Activated CD4-positive, CD25-positive, alpha-beta regulatory T cell treated with anti-CD3 and anti-CD28 coated beads, Interleukin-2, amount 50 U/mL, for 72 hours (primary cell): ENCODE measurements at places on chromosomes 6 and 20.

GRCh38 chr20:52410182-52410647, 218.6 kb upstream of the ZFP64 start:
- DNase-seq: no peak

DNA sequence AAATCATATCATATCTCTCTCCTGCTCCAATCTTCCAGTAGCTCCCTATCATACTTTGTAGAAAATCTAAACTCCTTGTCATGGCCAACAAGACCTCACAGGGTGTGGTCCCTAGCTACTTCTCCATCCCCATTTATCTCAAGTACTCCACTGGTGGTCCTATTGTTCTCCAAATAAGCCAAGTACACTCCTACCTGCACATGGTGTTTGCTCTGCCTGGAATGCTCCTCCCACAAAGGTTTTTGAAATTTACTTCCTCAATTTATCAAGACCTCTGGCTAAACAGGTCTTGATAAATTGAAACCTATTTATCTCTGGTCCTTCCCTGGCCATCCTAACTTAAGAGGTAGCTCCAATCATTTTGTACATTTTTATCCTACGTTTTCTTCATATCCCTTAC, 12.1 kb downstream of the TMX4 start:
- no peak for DNase-seq

GRCh38 chr6:148238713-148239112, 103.9 kb upstream of the SASH1 start:
- no peak for DNase-seq

DNA sequence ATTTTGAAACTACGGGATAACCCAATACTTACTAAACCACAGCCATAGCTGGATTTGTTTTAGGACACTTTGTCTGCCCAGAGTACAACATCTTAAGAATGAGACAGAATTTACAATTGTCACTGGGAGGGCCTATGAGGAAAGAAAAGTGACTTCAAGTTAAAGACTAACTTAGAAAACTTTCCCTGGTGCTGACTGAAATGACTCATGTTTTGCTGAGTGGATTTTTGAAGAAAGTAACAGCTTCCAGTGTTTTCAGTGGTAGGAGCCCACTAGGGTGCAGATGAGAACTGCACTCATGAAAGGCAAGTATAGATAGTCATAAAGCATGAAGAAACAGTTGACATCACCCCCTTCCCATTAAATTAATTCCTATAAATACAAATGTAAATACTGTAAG, 988.2 kb upstream of the MAP3K7 start:
- DNase-seq: no peak

DNA sequence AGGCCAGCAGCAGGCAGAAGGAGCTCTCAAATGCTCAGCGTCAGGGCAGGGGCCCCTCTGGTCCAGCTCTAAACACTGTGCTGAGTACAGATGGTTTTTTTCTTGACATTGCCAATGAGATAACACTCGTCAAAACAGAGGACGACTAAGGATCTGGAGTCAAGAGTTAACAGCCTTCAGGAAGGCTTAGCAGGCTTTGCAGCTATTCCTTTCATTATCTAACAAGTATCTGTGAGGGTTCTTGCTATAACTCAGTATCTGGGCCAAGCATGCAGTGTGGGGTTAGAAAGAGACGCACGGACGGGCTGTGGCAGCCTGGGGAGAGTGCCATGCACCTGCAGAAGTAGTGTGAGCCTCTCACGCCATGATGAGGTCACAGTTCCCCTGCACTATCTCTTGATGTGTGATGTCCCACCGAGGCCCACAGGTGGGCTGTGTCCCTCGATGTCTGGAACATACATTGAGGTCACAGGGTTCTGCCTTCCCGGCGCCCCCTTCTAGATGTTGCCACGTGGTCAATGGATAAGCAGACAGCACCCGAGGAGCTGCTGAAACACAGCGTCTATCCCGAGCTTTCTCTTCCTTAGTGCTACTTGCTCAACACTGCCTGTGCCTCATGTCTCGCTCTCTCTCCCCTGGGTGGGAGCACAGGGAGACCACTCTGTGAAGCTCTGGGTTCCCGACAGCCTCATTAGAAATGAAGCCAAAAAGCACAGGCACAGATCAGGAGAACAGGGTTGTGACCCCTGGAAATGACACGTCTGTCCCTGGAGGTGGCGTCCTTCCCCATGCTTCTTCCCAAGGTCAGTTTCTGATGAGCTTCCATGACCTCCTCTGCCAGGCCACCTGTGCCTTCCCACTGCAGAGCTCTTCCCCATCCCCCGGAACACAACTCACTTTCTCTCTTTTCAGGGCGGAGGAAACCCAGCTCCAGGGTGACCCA, 85.5 kb upstream of the RPS6KA2 start:
- no peak for DNase-seq

DNA sequence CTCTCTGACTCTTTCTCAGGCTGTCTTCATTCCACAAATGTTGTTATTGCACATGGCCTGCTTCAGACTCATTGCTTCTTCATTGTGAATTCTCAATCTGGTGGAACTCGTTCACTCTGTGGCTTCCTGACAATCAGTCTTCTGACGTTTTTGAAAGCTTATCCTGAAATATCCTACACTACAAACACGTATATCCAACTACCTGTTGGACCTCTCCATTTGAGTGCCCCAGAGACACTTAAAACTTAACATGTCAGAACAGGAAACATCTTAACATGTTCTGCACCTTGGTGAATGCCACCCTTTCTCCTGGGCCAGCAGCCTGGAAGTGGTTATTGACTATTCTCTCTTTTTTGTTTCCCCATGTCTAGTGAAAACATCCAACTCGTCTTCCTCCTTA, 50.8 kb downstream of the AIG1 start:
- no peak for DNase-seq

DNA sequence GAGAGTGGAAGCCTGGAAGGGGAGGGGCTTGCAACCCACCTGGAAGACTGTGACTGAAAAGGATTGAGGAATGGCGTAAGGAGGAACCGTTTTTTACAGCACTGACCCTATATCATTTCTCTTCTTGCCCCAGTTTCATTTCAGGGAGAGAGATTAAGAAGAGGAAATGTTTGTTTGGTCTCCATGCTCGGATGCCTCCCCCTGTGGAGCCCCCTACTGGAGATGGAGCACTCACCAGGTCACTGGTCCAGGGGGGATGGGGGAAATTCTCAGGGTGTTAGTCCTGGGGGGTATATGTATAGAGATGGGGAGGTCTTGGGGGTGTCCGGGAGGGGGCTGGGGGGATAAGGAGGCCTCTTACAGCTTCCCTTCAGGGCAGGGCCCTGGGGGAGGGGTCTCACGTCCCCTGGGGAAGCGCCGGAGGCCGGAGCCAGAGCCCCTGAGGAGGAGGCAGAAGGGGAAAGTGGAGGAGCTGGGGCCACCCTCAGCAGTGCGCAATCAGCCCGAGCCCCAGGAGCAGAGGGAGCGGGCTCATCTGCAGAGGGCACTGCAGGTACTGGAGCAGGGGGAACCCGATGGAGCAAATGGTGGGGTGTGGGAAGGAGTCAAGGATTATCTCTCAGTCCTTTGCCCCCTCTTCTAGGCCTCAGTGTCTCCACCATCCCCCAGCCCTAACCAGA, 3.2 kb downstream of the CUTA start:
- no peak for DNase-seq

- DNase-seq: peak; percentile 55
Observed at GRCh38 chr20:3407040-3407770, at the start of gene DNAAF9. DNAAF9 (minus strand) TSS chr20:3407669; CDS start chr20:3407557, 112 bp downstream.

- no peak for DNase-seq
Observed at GRCh38 chr6:3398755-3399696, 57.8 kb downstream of the SLC22A23 start.

DNA sequence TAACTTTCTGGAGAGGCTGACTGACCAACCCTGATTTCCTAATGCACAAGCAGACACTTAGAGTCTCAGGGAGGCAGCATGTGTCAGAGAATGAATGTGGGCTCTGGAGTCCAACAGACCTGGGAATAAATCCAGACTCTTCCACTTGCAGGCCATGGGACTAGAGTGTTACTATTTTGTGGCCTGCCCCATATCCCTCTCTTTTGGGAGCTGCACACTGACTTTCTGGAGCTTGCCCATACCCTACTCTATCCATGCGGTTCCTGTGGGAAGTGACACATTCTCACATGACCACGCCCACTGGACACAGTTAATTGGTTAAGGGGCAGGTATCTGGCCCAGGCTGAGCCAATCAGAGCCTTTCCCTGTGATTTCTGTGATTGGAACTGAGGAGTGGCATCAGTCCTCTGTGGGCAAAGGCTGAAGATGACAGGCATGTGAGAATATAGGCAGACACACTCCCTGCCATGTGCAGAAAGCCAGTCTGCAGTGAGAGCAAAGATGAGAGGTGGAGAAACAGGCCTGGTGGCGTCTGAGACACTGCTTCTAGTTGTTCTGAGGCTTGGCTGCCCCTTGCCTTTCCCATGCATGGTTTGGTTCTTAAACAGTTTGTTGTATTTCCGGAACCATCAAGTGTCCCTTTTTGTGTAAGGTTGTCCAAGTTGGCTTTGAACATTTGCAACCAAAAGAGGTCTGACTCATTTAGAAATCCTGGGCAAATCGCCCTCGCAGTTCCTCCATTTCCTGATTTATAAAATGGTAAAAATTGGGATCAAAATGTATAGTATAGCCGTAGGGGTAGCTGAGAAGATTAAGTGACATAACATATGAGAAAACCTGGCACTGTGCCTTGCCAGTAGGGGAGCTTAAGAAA, 125.6 kb downstream of the CDC5L start:
- DNase-seq: no peak

DNA sequence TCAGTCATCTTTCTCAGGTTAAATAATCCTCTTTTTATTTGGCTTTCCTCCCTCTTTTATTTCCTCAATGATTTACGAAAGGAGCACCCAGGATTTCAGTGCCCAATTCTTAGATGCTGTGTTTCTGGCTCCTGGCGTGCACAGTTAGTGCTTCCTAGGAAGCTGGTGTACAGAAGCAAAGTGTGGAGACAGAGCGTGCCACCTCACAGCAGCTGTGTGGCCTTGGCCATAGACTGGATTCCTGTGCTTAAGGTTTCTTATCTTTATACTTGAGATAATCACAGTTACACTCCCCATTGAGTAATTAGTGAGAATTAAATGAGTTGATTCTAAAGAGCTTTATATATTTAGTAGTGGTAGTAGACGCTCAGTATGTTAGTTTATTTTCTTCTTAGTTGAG, 39.7 kb upstream of the GJA1 start:
- no peak for DNase-seq

GRCh38 chr20:54144847-54145414, 28.9 kb downstream of the CYP24A1 start:
- DNase-seq: no peak

DNA sequence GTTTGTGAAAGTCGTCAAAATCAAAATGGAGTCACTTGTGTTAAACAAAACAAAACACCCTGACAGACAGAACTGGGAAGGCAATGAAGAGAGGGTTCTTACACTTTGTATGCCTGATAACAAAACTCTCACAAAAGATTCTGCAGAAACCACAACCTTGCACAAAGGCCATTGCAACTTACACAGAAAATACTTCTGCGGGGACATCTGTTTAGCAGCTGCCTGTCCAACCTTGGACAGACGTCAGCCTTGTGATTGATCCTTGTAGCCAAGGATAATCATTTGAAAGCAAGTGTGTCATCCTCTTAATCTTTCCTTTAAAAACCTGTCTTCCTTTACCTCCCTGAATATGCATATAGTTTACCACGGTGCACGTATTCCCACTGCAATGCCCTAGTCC, 17.0 kb upstream of the SLC22A3 start:
- no peak for DNase-seq

DNA sequence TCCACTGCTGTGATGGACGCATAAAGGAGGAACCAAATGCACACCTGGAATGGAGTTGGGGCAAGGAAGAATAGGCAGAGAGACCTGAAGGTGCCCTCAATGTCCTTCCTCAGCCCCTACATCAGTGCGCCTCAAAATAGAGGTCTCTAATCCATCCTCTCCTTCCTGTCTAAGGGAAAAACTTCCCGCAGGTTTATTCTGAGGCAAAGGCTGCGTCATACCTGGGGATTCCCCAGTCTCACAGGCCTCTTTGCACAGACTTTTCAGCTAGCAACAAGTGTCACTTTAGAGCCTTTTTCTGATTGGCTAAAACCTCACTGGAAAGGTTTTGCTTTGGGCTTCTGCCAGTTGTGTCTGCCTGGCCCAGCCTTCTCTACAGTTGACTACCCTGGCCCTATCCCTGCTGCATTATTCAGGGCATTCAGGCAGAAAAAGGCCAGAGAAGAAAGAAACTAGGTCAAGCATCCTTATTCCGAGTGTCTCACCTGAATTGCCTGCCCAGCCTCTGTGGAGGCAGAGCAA, 1.8 kb upstream of the HLA-DQB1 start:
- no peak for DNase-seq

- no peak for DNase-seq
Observed at GRCh38 chr6:84979541-84979940, 215.1 kb upstream of the TBX18 start.

DNA sequence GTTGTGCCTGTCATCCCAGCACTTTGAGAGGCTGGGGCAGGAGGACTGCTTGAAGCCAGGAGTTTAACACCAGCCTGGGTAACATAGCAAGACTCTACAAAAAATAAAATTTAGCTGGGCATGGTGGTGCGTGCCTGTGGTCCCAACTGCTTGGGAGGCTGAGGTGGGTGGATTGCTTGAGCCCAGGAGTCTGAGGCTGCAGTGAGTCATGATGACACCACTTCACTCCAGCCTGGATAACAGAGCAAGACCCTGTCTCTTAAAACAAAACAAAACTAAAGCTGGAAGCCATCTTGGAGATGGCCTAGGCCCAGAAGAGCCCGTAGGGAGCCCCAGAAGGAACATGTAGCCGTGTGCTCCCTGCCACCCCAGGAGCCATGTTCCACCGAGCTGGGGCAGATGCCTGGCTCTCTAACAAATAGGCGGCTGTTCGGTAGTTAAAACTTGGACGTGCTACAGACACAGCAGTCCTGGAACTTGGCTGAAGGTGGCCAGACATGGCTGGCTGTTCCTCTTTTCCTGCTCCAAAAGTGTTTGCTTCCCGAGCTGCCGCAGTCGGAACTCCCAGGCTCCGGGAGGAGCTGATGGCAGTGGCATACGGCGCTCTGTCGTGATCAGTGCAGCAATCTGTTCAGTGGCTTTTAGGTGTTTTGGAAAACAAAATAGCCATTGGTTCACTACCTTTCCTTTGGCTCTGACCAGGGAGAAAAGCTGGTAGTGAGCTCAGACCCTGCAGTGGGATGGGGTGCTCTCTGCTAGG, 37.0 kb downstream of the DYNLT1 start:
- DNase-seq: no peak

- DNase-seq: no peak
Observed at GRCh38 chr6:30317913-30318589, 8.7 kb upstream of the TRIM39 start.

- no peak for DNase-seq
Observed at GRCh38 chr6:11727346-11727997, 51.1 kb downstream of the ADTRP start.

DNA sequence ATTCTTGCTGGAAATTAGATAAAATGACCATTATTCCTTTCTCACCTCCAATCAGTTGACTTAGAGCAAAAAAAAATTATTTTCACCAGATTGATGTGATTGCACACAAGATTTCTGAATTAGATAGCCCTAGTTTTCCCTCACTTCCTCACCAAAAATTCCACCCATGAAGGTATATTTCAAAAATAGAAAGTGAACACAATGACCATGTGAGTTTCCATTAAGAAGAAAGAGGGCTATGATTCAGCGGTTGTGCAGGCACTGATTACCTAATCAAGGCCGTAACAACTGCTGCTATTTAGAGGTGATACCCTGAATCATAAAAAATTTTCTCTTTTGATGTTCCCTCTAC, 19.5 kb upstream of the RALGAPA2 start:
- no peak for DNase-seq

GRCh38 chr6:110999634-111000270, 17.9 kb downstream of the RPF2 start:
- DNase-seq: no peak
